NCI-H510A treated with DMSO at 0.1 percent for 48 hours (cell line): ENCODE measurements at places on chromosomes 3 and 15.

DNA sequence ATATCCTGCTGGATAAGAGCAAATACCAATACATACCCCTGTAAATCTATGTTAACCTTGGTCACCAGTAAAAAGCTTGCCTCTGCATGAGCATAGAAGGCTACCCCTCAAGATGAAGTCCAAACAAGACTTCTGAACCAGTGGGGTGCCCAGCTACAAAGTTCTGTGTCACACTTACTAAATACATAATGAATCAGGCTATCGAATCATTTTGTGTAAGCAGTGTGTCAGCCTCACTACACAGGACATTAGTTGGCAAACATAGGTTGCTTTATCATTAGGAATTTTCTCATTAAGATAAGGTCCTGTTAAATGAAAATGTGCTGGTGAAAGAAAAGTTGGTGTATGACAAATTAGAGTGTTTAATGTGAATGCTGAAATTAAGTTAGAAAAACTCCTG, 452.0 kb downstream of the MFSD1 start:
- no peak for DNase-seq

DNA sequence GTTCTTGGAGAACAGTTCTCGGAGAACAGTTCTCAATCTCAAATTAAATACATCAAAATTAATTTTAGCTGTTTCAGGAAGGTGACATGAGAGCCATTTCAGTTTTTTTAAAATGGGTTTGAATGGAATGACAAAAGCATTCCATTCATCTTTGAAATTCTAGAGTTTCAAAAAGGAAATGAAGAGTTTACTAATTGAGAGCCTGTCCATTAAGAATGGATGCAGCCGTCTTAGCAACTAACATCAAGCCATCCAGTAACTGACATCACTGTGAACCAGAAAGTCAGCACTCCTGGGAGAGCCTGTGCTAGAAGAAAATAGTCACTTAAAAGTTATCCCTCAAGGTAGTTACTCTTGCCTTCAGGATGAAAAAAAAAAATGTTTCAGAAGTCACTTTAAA, 47.0 kb upstream of the FSTL1 start:
- no peak for DNase-seq

GRCh38 chr3:14452740-14453710, 50.6 kb downstream of the SLC6A6 start:
- no peak for DNase-seq

GRCh38 chr3:186383026-186383993, 21.3 kb upstream of the DGKG start:
- no peak for DNase-seq

GRCh38 chr3:65070968-65071367, 383.2 kb upstream of the ADAMTS9 start:
- DNase-seq, result no peak

- DNase-seq, result no peak
These were observed 174.7 kb downstream of the IGSF11 start for GRCh38 chr3:118859950-118860349.

DNA sequence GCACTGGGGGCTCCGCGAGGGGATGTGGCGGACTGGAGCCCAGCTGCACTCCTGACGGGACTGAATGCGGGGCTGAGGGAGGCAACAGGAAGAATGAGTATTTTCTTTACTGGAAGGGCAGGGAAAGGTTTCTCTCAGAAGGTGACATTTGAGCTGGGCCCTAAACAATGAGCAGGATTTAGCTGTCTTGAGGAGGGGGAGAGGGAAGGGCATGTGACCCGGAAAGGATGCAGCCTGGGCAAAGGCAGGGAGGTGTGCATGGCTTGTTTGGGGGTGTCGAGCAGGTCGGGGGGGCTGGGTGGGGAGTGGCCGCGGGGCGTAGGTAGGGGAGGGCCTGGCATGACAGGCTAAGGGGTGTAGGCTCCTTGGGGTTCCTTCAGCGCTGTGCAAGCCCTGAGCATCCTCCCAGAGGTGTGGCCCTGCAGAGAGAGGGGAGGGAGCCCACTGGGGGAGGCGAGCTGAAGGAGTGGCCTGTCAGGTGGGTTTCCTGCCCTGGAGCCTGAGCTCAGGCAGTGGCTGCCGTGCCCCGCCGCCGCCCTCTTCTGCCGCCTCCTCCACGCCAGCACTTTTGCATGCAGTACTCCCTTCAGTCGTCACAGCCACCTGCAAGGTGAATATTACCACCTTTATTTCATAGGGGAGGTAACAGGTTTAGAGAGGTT, 17.2 kb upstream of the ANKDD1A start:
- peak; percentile 6 for DNase-seq

- no peak for DNase-seq
These were observed 329.1 kb upstream of the ROBO1 start for GRCh38 chr3:80096909-80097308.

- no peak for DNase-seq
These were observed 50.8 kb downstream of the SUSD5 start for GRCh38 chr3:33167716-33168336.

DNA sequence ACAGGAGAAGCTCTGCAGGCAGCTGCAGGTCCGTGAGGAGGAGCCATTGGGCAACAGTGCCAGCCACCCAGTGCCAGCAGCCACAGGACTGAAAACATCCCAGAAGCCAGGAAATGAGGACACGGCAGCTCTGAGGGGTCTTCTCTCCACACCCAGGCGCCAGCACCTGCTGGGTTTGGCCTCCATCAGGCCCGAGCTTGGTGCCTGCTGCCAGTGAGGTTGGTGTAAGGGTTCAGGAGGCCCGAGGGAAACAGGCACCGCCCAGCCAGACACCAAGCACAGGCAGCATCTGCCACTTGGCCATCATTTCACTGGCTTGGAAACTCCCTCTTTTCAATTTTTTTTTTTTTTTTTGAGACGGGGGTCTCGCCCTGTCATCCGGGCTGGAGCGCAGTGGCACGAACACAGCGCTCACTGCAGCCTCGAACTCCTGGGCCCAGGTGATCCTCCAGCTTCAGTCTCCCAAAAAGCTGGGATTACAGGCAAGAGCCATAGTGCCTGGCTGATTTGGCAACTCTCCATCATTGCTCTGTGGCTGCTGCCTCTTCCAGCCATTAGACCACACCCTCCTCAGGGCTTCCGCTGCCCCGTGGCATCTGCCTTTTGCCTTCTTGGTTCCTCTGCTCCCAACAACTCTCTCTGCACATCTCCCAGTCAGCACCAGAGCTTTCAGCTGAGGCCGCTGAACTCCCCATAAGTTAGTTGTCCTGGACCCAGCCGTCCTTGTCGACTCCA, 1.5 kb upstream of the ITIH3 start:
- no peak for DNase-seq

GRCh38 chr15:69323893-69324430, 25.2 kb downstream of the PAQR5 start:
- DNase-seq, result no peak

GRCh38 chr15:84099181-84099580, 136.4 kb upstream of the GOLGA6L4 start:
- no peak for DNase-seq

DNA sequence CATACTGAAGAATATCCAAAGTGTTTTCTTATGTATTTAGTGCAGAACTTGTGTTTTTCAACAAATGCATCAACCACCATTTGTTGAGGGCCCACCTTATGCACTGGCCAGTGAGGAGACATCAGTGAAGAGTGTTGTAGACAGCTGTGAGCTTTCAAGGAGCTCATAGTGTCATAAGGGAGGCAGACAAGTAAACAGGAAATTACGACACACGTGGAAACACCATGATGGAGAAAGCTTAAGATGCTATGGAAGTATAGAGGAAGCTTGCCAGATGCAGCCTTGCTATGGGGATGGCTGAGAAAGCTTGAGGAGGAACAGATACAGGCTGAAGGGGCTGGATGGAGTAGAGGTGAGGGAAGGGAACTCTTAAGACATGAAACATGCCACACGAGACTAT, 50.8 kb upstream of the PSMD6 start:
- no peak for DNase-seq

- no peak for DNase-seq
These were observed 182.4 kb downstream of the UACA start for GRCh38 chr15:70580958-70581357.

DNA sequence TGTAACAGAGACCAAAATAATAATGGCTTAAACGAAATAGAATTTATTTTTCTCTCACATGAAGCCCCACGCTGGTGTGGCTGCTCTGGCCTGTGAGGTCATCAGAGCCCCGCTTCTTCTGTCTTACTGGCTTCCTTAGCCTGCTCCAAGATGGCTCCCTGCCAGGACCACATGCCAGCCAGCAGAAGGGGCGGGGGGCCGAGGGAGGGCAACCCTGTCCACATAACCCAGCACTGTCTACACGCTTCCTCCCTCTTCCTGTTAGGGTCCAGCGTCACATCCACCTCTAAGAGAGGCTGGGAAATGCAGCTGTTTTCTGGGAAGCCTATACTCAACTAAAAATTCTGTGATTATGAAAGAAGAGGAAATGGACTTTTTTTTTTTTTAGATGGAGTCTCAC, 107.9 kb upstream of the DLG1 start:
- DNase-seq, result no peak
